ENCODE measurements at places on chromosomes 16 and 17. TPM values are rescaled to one million over a fixed set of nuclear protein-coding genes. Genes with fewer than 3 reads are reported as not detected.

Gene CD300H
- polyA plus RNA-seq, result not detected

Gene MYH2
- not detected for polyA plus RNA-seq

Gene TRPV3
- not detected for polyA plus RNA-seq

Gene NLK
- polyA plus RNA-seq, result 2.1 TPM

Gene CCL11
- not detected for polyA plus RNA-seq

Gene CIBAR2
- polyA plus RNA-seq, result not detected

Gene KRT20
- polyA plus RNA-seq, result not detected

Measured in naive thymus-derived CD8-positive, alpha-beta T cell (primary cell).